ENCODE measurements at places on chromosomes 4 and X.

GRCh38 chrX:15751155-15751819 lies 13.2 kb downstream of the CA5B start:
- peak; percentile 83 for DNase-seq

DNA sequence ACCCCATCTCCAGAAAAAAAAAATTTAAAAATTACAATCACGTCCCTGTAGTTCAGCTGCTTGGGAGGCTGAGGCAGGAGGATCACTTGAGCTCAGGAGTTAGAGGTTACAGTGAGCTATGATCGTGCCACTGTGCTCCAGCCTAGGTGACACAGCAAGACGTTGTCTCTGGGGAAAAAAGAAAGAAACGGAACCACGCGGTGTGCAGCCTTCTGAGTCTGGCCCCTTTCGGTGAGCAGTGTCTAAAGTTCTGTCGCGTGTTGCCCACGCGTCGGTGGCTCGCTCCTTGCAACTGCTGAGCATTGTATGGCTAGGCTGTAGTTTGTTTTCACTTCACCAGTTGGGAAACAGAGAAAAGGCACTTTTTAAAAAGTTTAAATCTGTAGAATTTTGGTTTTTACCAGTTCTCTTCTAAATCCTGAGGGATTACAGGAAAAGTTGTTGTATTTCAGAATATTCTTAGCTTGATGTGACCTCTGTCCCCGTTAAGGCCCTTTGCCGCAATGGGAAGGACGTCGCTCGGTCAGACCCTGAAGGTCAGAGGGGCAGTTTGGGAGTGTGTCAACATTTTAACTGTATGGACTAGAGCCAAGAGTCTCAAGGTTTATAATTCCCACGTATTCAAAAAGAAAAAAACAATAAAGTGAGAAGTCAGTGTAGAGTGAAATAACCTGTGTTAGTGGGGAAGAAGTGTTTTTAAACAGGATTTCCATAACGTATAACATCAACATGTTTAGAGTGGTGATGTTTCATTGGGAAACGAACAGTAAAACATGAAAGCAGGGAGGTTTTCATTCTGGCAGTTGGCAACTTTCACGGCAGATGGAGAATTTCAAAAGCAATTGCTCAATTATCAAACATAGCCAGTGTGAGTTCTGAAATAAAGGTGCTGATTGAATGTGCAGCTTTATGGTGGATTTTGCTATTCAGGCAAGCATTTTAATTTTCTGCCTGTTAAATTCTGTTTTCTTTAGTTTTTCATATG lies 45.8 kb upstream of the MSANTD1 start:
- peak; percentile 37 for DNase-seq

GRCh38 chrX:148984238-148984637 lies 483.8 kb downstream of the AFF2 start:
- no peak for DNase-seq

GRCh38 chr4:77155631-77156452 lies 1.2 kb upstream of the CCNG2 start:
- no peak for DNase-seq

Measured in CD4-positive, alpha-beta T cell treated with Interleukin-10 for 1 hour (primary cell).